ENCODE measurements at places on chromosomes 13 and 19. TPM values are rescaled to one million over a fixed set of nuclear protein-coding genes. Genes with fewer than 3 reads are reported as not detected.

DNA sequence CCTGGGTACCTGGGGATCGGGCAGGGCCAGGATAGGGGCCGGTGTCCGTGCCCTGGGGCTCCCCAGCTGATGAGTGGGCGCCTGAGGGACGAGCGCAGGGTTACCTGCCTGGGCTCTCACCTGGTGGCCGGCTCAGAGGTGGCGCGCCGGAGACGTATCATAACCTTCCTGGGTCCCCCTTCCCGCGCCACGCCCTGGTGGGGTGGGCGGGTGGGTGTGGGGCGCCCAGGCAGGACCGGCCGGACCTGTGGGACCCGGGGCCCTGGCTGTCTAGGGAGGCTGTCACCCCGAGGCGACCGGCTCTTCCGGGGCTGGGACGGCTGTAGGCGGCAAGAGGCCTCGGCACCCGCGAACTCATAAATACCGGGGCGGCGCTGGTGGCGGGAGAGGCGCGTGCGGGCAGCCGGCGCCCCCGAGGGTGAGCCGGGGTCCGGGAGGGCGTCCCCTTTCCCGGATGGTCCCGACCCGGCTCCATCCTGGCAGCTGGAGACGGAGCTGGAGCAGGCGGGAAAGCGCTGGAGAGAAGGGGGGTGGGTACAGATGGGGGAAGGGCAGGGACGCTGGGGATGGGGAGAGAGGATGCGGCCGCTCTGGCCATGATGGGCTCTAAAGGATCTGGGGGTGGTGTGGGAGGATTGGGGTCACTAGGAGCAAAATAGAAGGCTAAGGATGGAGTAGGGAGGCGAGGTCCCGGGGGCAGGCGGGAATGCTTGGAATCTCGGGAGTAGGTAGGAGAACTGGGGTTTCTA lies at the start of gene ACP7:
TSS of gene ACP7 (plus strand) at position 386 of the 749 bp plus-strand sequence. CDS start 902 bp downstream, outside the sequence.
- DNase-seq, result no peak

DNA sequence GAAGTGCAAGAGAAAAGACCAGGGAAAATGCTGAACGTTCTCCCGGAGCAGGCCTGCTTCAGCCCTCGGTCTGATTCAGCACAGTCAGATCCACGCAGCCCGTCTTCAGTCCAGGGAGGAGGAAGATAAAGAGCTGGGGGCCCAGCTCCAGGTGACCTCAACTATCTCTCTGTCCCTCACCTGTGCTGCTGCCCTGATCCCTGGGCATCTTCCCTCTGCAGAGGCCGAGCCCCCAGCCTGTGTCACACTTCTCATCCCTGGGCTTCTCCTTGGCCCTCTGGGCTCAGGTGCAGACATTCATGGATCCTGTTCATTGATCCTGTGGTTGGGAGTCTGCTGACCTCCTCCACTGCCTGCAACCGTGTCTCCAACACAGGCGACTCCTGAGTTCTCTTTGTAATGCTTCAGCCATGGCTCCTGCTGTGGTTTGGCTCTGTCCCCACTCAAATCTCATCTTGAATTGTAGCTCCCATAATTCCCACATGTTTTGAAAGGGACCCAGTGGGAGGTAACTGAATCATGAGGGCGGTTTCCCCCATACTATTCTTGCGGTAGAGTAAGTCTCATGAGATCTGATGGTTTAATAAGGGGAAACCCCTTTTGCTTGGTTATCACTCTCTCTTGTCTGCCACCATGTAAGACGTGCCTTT lies 27.9 kb downstream of the COL4A2 start:
- no peak for DNase-seq

GRCh38 chr19:7213628-7214323 lies 80.4 kb downstream of the INSR start:
- no peak for DNase-seq

DNA sequence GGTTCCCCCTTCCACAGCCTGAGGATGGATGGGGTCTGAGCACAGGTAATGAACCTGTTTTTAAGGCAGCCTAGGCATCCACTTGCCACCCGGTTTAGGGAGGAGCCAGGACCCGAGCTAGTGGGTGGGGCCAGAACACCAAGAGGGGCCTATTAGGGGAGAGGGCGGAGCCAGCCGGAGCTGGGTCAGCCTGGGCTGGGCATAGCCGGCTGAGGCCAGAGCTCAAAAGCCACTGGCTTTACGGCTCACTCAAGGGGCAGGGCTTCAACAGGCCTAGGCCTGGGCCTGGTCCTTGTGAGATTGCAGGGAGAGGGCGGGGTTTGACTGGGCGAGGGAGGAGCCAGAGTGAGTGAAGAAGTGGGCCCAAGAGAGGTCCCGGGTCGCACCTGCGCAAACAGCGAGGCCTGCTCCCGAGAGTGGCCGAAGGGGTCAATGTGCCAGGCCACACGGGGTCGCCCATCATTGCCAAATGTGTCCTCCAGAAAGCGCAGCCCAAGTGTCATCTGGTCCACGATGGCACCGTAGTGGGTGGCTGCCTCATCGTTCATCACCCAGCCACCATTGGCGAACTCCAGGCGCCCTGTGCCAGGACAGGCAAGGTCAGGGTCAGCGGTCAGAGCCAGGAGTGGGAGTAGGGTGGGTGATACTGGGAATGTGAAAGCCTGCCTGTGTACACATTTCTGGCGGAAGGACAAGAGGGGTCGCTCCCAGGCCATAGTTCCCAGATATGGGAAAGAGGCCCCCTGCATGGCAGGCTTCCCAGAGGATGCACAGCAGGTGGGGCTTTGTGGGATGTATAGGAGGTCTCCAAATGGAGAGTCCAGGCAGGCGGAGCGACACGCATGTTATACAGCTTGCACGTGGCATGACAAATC lies 1.9 kb downstream of the MAN2B1 start:
- DNase-seq, result no peak

DNA sequence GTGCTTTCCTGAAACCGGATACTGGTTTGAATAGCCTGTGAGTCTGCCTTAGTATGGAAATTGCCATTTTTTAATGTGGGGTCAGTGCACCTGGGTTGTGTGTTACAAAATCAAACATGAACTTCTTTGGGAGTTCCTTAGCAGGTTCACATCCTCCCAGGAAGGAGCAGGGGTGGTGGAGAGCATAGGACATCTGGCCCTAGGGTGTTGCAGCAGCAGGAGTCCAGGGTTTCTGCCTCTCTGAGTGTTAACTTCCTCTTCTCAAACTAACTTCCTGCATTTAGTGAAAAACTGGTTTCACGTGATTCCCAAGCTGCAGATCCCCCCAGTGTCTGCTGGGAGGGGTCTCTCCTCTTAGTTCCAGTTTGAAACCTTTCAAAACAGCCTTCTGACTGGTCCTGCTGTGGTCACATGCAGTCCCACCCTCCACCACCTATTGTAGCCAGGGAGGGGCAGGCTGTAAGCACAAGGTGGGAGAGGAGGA lies 7.2 kb downstream of the RNASEH2B start:
- no peak for DNase-seq

GRCh38 chr19:31279436-31279765 lies 69.8 kb downstream of the TSHZ3 start:
- no peak for DNase-seq

ABHD8 gene
- 12.6 TPM for total RNA-seq

- DNase-seq, result peak; percentile 16
Measured at GRCh38 chr19:38949580-38950367, 19.0 kb downstream of the MRPS12 start.

DNA sequence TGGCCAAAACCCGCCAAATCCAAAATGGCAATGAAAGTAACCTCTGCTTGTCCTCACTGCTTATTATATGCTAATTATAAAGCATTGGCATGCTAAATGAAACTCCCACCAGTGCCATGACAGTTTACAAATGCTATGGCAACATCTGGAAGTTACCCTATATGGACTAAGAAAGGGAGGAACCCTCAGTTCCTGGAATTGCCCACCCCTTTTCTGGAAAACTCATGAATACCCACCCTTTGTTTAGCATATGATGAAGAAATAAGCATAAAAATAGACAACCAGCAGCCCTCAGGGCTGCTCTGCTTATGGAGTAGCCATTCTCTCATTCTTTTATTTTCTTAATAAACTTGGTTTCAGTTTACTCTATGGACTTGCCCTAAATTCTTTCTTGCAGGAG lies 269.8 kb downstream of the OLFM4 start:
- DNase-seq, result no peak

- DNase-seq, result no peak
Measured at GRCh38 chr19:18859676-18860301, 28.0 kb downstream of the UPF1 start.

DNA sequence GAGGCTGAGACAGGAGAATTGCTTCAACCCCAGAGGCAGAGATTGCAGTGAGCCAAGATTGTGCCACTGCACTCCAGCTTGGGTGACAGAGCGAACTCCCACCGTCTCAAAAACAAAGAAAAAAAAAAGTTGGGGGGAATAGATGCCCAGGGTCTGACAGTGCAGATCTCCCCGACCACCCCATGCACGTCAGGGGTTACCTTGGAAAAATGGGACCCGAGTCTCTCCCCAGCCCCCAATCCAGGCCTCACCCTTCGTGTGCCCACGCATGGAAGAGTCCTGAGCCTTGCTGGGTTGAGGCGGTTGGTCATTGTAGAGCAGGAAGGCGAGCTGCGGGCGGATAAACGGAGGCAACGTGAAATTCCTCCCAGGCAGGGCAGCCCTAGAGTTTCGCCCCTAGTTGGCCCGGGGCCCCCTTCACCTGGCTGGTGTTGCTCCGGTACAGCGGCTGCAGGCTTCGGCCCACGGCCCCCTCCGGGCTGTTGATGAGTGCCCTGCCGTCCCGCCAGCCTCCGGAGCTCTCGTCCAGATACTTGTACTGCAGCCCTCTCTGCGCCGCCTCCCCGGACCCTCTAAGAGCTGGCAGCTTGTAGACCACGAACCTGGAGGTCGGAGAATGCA lies 588 bp downstream of the DNASE2 start:
- DNase-seq, result no peak

OR7D2 gene
- not detected for total RNA-seq

GRCh38 chr19:16957151-16957701 lies 68.4 kb downstream of the F2RL3 start:
- peak; percentile 1 for DNase-seq

CALR3 gene
- not detected for total RNA-seq

ABHD13 gene
- total RNA-seq, result 7.0 TPM

- DNase-seq, result no peak
Measured at GRCh38 chr13:30671271-30671815, 53.6 kb downstream of the USPL1 start.

PPM1N gene
- total RNA-seq, result 2.0 TPM

GRCh38 chr13:113875837-113876281 lies 12.0 kb upstream of the GAS6 start:
- peak; percentile 8 for DNase-seq

PRR20D gene
- total RNA-seq, result not detected

- DNase-seq, result no peak
Measured at GRCh38 chr19:47511128-47511517, 3.7 kb downstream of the NAPA start.

GRCh38 chr19:55226273-55226672 lies 2.3 kb downstream of the TMEM86B start:
- no peak for DNase-seq

Measured in foreskin keratinocyte (primary cell).